Activated T-helper 9 cell treated with anti-CD3 and anti-CD28 coated beads, Interleukin-2, amount 50 U/mL, for 16 hours (primary cell): ENCODE measurements at places on chromosomes 12 and 14.

GRCh38 chr12:67069451-67070306 lies 199.5 kb upstream of the CAND1 start:
- no peak for DNase-seq

GRCh38 chr14:102026934-102027333 lies 59.9 kb downstream of the HSP90AA1 start:
- no peak for DNase-seq

DNA sequence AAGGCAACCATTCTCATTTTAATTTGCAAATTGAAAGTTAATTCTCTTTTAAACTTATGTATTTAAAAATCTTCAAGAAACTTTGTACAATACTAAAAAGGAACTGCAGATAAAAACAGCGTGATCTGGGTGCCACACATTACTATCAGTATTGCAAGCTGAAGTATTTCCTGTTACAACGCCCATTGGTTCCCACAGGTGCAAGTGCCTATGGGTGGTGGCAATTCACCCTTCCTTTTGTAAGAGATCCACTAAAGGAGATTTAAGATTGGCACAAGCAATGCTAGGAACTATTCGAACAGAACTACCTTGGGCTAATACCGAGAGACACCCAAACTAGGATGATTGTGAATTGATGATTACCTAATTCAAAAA lies 13.2 kb downstream of the TAOK3 start:
- DNase-seq: no peak

- no peak for DNase-seq
These were observed 23.3 kb upstream of the CCER1 start for GRCh38 chr12:90978117-90978770.

DNA sequence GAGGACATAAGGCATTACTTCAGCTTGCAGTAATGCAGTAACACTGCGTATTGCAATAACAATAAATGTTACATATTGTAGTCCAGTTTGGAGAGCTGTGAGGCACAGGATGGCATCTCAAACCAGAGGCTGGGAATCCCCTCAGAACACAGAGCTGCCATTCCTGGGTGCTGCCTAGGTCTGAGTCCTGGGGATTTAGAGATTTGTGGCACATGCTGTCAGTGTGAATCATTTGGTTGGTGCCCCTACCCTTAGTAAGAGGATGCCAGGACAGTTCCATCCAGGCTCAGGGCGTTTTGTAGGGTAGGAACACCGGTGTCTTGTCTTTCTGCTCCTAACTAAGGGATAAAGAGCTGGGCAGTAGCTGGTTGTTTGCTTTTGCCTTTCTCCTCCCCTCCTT lies 22.5 kb downstream of the ZFHX2 start:
- DNase-seq: no peak

DNA sequence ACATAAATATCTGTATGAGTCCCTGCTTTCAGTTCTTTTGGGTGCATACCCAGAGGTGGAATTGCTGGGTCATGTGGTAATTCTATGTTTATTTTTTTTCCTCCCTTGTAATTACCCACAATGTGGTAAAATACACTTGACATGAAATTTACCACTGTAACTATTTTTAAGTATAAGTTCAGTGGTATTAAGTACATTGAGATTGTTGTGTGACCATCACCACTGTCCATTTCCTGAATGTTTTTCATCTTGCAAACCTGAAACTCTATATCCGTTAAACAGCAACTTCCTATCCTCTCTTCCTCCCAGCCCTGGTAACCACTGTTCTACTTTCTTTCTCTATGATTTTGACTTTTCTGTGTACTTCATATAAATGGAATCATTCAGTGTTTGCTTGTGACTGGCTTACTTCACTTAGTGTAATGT lies 51.4 kb downstream of the BORCS5 start:
- no peak for DNase-seq

DNA sequence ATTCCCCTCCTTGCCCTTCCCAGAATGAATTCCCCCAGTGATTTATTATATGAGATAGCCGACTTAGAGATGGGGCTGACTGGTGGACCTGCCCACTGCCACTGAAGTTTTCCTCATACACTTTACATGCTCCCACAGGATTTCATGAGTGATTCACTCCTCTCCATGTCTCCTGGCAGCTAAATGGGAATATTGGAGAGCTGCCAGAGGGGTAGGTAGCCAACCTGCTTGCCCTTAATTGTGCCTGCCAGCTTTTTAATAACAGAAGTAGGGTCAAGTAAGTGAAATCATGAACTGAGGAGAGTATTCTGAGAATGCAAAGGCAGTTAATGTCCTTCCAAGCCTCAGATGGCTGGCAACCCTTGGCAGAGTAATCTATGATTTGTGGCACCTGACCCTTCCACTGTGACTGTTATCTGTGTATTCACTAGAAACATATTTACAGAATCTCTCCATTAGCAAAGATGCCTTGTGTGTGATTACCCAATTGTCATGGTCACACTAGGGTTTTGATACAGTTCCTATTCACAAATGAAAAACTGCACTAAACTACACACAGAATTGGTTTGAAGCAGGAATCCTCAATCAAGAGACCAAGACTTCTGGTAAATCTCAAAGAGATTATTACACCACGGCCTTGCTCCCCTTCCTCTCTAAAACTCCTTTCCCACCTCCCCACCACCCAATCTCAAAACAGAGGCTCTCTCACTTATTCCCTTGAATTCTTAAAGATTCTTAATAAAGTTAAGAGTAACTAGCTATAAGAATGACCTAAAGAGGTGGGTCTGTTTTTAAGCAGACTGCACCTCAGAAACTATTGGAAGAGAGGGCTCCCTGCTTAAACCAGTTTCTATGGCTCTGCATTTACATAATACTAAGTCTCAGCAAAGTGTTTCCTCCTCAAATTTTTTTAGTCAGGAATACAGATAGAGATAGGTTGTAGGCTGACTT lies 17.2 kb downstream of the NKX2-1 start:
- DNase-seq: no peak

- no peak for DNase-seq
These were observed 1188.2 kb upstream of the TMEM132C start for GRCh38 chr12:127078577-127079350.

DNA sequence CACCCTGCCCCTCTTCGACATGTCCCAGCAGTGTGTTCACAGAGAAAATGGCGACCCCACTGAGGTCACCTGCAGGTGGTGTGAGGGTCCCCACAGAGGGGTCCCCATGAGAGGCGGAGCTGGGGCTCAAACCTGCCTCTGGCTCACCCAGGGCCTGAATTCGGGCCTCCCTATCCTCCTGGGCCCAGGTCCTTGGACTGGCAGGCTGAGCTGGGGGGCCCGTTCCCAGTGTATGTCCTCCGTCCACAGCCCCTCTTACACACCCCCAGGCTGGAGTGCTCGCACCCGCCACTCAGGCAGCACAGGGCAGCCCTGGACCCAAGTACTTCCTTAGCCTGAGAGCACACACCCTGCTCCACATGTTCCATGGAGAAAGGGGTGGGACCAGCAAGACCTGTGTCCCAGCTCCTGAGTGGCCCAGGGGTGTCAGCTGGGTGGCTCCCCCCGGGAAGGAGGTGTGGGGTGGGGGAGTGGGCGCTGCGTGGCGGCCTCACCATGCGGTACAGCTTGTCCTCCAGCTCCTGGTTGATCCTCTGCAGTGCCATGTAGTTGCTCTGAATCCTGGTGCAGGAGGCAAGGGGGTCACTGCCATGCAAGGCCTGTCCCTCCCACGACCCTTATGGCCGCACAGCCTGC lies 42.6 kb downstream of the BEGAIN start:
- no peak for DNase-seq

- no peak for DNase-seq
These were observed 13.2 kb downstream of the TRIP11 start for GRCh38 chr14:92026548-92027190.

DNA sequence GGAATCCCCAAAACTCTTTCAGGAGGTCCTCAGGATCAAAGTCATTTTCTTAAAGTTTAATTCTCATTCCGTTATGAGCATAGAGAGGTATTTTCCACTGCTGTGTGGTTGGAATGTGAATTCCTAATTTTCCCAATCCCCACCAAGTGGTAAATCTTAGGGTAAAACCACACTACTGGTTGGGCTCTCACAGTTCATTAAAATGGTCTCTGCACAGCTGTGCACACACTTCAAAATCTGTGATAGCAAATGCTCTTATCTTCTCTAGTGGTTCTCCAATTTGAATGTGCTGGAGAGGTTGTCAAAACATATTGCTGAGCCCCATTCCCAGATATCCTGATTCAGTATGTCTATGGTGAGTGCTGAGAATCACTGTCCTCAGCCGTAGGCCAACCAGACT lies 189.1 kb downstream of the BMP4 start:
- no peak for DNase-seq

DNA sequence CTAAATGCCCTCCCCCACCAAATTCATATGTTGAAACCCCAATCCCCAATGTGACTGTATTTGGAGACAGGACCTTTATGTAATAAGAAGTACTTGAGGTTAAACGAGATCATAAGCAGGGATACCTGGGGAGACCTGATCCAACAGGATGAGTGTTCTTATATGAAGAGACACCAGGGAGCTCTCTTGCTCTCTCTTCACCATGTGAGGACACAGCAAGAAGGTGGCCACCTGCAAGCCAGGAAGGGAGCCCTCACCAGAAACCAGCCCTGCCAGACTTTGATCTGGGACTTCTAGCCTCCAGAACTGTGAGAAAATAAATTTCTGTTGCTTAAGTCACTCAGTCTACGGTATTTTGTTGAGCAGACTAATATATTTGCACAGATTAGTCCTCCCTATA lies 113.6 kb downstream of the NUAK1 start:
- DNase-seq: no peak

GRCh38 chr14:103820908-103821307 lies 26.5 kb downstream of the PPP1R13B start:
- DNase-seq: no peak

- no peak for DNase-seq
These were observed 30.5 kb downstream of the JDP2 start for GRCh38 chr14:75458305-75458704.

GRCh38 chr14:68806526-68807147 lies 13.8 kb upstream of the ZFP36L1 start:
- DNase-seq: no peak

- no peak for DNase-seq
These were observed 329.7 kb upstream of the ATP2B1 start for GRCh38 chr12:90038289-90038688.

GRCh38 chr12:8661016-8661415 lies 1.6 kb downstream of the MFAP5 start:
- DNase-seq: no peak

GRCh38 chr12:125006365-125006764 lies 12.9 kb downstream of the BRI3BP start:
- no peak for DNase-seq

GRCh38 chr14:65142914-65143625 lies 40.8 kb upstream of the MAX start:
- no peak for DNase-seq

DNA sequence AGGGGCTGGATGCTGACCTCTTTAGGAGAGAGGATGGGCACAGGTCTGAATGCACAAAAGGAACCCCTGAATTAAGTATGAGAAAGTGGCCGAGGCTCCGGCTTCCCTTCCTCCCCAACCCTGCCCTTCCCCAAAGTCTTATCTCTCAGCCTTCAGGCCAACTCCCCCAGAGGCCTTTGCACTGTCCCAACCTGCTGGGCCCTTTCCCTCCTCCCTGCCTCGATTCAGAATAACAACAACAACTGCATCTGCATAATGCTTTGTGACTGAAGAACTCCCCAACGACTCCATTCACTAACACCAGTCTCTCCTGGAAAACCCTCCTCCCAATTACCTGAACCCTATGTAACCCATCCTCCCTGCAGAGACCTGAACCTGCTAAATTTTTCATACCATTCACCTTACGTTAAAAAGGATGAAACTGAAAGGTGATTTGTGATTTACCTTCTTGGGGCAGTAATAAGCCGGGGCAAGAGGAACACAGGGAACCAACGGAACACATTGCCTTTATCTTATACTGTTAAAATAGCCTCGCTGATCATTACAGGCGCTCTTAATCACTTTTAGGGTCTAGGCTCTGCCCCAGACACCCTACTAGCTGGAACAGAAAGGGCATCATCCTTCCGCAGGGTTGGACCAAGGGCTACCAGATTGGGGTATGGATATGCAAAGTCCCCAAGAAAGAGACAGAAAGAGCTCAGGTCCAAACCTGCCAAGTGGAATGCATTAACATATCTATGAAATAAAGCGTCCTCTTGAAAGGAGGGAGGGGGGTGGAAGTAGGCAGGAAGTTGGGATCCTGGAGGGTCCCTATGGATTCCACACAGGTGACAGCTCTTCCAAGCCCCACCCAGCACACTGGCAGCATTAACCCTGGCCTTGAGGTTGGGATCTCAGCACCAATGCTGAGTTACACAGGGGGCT lies 24.2 kb upstream of the FOXN3 start:
- no peak for DNase-seq

- DNase-seq: no peak
These were observed 1.1 kb upstream of the GNB3 start for GRCh38 chr12:6839482-6840201.

DNA sequence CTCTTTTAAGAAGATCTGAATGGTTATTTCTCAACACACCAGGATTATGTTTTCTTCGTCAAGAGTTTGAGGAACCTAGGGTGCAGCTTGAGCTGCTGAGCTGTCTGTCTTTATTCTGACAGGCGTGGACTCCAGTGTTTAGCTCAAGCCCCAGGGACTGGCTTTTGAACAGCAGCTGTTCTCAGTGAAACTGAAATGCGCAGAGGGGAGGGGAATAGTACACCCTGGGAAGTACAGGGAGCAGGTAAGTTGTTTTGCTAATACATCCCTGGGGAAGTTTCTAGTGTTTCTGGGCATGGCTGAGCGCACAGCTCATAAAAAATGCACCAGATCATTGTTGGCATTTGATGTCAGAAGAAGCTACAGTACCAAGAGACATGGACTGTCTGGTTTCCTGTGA lies 659.8 kb downstream of the DIO2 start:
- DNase-seq: no peak

DNA sequence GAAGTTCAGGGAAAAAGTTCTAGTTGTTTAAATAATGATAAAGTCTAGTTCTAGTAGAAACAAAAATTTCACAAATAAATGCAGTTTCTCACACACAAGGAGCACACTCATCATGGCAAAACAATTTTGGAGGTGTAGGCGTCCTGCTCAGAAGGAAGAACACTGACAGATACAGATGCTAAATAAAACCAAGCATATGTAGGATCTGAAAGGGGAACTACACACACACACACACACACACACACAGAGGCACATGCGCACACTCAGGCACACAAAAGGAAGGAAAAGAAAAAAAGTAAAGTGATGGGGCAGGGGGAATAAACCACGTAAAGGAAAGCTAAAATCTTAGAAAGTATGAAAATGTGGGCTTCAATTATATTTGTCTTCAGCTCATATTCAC lies 117.7 kb downstream of the SOX5 start:
- DNase-seq: no peak

DNA sequence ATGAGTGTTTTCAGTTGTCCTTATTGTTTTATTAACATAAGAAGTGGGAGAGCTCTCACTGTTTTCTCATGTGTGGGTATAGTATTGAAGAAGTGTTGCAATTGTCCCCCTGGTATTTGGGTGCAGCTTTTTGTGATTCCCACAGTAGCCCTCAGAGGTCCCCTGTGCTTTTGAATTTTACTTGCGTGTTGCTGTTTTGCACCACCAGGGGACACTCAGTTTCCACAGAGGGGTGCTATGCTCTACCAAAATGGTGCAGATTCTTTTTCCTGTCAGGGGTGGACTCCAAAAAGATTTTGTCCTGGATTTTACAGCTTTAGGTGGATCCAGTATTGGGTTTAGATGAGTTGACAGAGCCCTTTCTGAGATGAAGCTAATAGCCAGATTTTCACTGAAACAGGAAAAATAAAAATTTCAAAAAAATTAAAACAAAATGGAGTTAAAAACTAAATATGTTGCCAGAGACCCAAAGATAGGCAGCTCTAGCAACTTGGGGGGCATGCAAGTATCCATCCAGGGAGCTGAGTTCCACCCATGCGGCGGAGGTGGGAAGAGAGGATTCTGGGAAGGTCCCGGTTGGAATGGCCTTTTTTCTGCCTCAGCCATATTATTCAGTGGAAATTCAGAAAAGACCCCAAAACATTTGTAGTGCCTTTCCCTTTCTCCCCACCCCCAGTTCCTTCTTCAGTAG lies 50.2 kb downstream of the TTLL5 start:
- DNase-seq: no peak
